ENCODE measurements at places on chromosomes 13 and 19.
A peak's percentile ranks its signal among the peaks of the same experiment; 100 is the strongest.

DNA sequence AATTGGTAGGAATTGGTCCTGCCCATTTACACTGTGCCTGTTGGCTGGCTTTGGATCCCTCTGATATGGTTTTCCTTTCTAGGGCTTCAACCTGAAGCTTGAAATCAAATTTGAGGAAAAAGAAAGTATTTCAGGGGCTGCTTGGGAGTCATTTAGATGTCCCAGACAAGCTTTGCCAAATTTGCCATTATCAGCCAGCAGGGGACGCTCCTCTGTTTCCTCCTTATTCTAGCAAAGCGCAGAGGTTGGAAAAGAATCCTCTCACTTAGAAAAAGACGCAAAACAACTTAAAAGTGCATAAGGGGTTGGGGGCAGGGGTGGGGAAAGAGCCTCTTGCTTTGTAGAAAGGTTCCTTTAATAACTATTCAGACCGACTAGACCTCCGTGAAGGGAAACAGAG lies 1211.1 kb upstream of the PCDH20 start:
- ATAC-seq, result no peak

- no peak for ATAC-seq
These were observed 34.9 kb upstream of the C19orf12 start for GRCh38 chr19:29750001-29750400.

- peak; percentile 74 for ATAC-seq
These were observed 18.5 kb upstream of the LPAR6 start for GRCh38 chr13:48431431-48431830.

- peak; percentile 62 for ATAC-seq
These were observed 890.9 kb downstream of the PCDH9 start for GRCh38 chr13:66339214-66339613.

DNA sequence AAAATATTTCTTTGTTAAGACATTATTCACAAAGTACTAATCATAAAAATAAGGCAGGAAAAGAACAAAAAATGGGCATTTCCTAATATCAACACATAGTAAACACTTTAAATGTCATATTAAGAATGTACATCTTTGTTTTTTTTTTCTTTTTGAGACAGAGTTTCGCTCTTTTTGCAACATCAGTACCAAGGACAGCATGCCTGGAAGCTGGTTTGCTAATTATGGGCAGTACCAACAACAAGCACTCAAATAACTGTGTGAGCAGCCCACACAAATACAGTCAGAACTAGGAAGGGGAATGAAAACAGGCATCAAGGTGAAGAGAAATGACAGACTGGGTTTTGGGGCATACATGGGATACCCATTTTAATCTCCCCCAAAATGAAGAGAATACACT lies 788.0 kb upstream of the SLITRK1 start:
- no peak for ATAC-seq

GRCh38 chr13:31895691-31896090 lies 135.9 kb upstream of the FRY start:
- ATAC-seq, result no peak

DNA sequence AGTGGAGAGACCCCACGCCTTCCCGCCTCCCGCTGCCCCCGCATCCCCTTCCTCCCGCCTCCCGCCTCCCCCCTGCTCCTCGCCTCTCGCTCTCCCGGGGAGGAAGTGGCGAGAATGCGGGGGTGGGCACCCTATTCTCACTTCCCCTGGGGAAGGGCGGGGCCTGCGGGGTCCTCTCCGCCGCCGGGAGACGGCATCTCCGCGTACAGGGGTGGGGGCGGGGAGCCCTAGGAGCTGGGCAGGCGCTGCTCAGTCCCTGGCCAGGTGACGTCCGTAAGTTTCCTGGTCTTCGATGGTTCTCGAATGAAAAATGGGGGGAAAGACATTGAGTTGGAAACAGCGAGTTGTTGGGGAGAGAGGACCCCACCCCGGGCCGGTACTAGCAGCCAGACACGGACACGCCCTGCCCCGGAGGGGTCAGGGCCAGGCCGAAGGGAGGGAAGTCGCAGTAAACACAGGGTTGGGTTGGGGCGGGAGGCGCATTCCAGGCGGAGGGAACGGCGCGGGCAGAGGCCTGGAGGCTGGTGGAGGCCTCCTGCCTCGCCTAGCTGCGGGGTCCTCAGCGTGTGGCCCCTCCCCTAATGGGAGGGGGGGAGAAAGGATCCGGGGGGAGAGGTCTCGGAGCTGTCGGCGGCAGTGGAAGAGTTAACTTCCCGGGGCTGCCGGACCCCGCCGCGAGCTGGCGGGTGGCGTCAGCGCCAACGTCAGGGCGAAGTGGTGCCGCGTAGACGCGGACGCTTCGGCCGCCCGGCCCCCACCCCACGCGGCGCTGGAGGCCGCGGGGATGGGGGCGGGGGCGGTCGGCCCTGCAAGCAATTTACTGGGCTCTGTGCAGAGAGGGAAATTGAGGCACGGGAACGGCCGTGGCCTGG lies 10.4 kb upstream of the JUND start:
- ATAC-seq, result peak; percentile 78

DNA sequence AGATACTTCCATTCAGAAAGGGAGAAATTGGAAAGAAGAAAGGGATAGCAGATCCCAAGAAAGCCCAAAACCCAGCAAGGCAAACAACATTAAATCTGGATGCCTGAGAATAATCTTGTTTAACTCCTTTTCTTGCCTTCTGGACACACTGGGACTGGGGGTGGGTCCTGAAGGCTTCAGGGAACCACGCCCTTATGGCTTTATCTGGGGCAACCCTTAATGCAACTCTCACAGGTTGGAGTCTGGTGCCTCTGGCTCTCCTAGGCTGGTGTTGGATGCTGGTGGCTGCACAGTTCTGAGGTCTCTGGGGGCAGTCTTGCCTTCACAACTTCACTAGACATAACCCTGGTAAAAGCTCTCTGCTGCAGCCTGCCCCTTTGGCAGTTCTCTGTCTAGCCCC lies 27.9 kb downstream of the PAN3 start:
- ATAC-seq, result no peak

- ATAC-seq, result no peak
These were observed 6.9 kb upstream of the CEACAM5 start for GRCh38 chr19:41701401-41702075.

- ATAC-seq, result peak; percentile 5
These were observed 1.5 kb upstream of the GRWD1 start for GRCh38 chr19:48444129-48444935.

DNA sequence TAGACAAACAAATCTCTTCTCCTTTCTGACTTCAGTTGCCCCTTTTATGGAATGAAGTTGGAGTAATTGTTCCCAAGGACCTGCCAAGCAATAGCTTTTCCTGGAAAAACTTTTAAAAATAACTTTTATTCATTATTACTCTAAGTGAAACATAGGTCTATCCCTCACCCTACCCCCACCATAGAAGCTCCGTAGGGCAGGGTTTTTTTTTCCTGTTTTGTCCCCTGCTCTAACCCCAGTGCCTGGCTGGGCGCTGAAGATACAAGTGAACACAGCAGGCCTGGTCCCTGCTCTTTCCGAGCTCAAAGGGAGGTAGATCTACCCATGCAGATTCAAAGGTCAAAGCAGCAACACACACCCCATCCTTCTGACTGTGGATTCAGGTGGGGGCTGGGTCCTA lies 8.7 kb upstream of the GNG8 start:
- ATAC-seq, result no peak

DNA sequence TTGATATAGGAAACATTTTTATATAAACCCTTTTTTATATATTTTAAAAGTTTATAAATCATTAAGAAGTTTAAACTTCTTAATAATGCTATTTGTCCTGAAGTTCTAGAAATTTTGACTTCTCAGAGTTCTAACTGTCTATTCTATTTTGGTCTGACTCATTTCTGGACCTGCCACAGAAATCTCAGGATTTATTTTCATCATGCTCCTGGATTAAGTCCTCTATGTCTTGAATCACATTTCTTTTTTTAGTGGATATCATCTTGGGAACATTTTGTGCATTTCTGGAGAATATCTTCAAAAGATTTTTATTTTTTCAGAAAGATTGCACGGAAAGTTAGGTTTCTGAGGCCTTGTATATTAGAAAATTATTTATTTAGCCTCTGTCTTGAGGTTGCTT lies 289.1 kb downstream of the NDFIP2 start:
- no peak for ATAC-seq

- ATAC-seq, result peak; percentile 48
These were observed 57.9 kb upstream of the VSTM2B start for GRCh38 chr19:29467824-29468401.

DNA sequence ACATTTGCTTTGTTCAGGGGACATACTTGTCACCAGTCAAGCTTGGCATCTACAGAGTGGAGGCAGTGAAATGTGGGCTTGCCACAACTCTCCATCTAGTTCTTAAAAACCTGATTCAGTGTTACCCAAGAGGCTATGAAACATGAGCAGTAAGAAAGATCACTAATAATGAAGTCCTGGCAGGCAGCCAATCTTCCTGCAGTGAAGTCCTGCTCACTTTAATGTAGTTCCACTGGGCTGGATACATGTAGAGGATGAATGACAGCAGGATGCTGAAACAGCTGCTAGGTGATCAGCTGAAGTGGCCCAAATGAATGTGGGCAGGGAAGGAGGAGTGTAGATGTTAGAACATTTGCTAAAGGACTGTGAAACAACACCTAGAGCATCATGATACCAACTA lies 1213.1 kb downstream of the OLFM4 start:
- ATAC-seq, result no peak

- ATAC-seq, result no peak
These were observed 1237.7 kb upstream of the PCDH20 start for GRCh38 chr13:62653371-62653770.

GRCh38 chr13:26946684-26947343 lies 186.2 kb upstream of the GPR12 start:
- ATAC-seq, result peak; percentile 92

DNA sequence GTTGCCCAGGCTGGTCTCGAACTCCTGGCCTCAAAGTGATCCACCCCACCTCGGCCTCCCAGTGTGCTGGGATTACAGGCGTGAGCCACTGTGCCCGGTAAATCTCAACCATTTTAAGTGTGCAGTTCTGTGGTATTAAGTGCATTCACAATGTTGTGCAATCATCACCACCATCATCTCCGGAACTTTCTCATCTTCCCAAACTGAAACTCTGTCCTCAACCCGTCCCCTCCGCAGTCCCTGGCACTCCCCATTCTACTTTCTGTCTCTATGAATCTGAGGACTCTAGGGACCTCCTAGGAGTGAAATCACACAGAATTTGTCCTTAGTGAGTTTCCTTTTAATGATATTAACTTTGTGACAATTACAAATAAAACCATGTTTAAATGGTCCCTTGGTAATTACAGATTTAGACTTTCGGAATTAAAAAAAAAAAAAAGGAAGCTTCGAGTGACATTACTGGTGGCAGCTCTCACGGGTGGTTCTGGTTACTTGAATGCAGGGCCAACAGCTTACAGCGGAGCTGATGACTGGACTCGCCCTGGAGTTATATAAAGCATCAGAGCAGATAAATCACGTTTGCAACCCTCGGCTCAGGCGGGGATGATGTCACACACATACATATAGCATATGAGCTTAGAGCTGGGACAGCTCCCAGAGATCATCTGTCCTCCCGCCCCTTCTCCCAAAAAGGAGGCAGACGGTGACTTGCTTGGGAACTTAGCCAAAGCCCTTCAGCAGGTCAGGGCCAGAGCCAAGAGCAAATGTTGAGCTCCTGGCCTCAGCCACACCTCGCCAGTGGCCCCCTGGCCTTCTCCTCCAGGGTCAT lies 89.8 kb downstream of the ZNF557 start:
- ATAC-seq, result peak; percentile 85

- ATAC-seq, result no peak
These were observed 99.0 kb upstream of the TNFSF11 start for GRCh38 chr13:42474954-42475353.

DNA sequence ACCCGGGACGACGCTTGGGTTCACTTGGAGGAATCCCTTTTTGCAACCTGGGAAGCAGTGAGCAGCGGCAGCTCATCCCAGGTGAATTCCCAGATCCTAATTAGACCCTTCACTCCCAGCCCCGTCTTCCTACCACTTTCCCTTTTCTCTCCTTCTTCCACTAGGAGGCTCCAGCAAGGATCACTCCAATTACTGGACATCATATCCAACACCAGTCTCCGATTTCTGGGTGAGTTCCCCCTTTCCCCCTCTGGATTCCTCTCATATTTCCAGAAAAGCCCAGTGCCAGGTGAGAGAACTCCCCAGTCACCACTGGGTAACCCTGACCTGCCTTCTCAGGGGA lies 17.1 kb upstream of the ZSCAN4 start:
- ATAC-seq, result no peak

GRCh38 chr19:16383584-16384161 lies 59.0 kb downstream of the KLF2 start:
- ATAC-seq, result peak; percentile 16

GRCh38 chr13:49454388-49455006 lies 10.4 kb downstream of the SETDB2 start:
- peak; percentile 33 for ATAC-seq

DNA sequence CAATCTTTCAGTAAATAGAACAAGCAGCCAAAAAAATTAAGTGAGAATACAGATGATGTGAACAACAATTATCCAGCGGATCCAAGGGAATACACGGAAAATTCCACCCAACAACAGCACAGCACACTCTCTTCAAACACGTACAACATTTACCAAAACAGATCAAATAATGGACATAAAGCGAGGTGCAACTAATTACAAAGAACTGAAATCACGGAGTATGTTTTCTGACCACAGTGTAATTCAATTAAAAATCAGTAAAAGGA lies 26.2 kb downstream of the MIER2 start:
- ATAC-seq, result no peak

DNA sequence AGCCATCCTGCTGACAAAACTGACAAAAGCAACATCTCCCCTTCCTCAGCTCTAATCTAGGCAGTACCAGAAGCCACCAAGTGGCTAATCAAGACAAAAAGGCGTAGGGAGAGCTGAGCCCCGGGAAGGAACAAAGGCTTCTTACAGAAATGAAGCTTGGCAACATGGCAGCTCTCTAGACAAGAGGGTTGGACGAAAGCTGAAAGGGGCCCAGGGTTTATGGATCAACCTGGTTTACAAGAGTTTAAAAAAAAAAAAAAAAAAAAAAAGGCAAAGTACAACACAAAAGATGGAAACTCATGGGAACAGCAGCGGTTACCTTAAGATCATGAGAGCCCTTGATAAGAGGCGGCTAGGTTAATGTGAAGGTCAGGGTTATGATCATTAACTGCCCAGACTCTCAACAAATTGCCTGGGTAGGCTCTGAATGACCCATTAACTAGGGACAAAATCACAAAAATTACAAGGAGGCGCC lies 14.0 kb downstream of the ZC3H4 start:
- ATAC-seq, result no peak

DNA sequence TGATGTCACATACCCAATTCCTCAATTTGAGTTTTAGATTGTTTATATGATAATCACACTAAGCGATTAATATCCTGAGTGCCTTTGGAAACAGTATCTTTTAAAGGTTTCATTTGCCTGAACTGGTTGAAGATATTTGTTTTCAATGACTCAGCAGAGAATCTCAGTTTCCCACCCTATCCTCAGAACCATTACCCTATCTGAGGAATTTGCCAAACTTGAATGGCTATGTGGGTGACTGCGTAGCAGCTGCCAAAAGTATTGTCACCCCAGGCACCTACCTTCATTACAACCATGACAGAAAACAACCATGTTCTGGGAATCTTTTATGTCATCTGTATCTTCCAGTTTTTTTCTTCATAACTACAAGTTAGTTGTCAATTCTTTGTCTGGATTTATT lies 440.1 kb upstream of the NBEA start:
- no peak for ATAC-seq

GRCh38 chr19:6039566-6040225 lies 61.8 kb upstream of the RANBP3 start:
- no peak for ATAC-seq
